Foreskin keratinocyte (primary cell): ENCODE measurements at places on chromosomes 13 and 19. TPM values are rescaled to one million over a fixed set of nuclear protein-coding genes. Genes with fewer than 3 reads are reported as not detected.

Gene APOC4
- not detected in 2 replicates for total RNA-seq

Gene ZFP36
- total RNA-seq: 35.0 and 38.1 TPM in 2 replicates

Gene ZNF681
- 1.4 and 1.7 TPM in 2 replicates for total RNA-seq

Gene NUP62
- 62.0 and 62.1 TPM in 2 replicates for total RNA-seq

Gene PALM
- 0.04 and 0.10 TPM in 2 replicates for total RNA-seq

Gene RYR1
- total RNA-seq: 0.56 and 0.78 TPM in 2 replicates

Gene SHANK1
- total RNA-seq: 0.21 and 0.37 TPM in 2 replicates

Gene VSTM1
- total RNA-seq: not detected in 2 replicates

Gene SACS
- total RNA-seq: 27.8 and 30.2 TPM in 2 replicates

Gene ZNF69
- total RNA-seq: 1.3 TPM in 2 replicates

Gene ZNF14
- total RNA-seq: 3.0 and 3.1 TPM in 2 replicates

Gene HOMER3
- 142 and 160 TPM in 2 replicates for total RNA-seq

Gene TM9SF2
- total RNA-seq: 96.6 and 121 TPM in 2 replicates

Gene OXGR1
- not detected in 2 replicates for total RNA-seq

Gene IGSF23
- not detected in 2 replicates for total RNA-seq

Gene LNX2
- 17.6 and 19.4 TPM in 2 replicates for total RNA-seq

Gene SGCG
- not detected in 2 replicates for total RNA-seq

Gene NAT14
- 20.7 and 22.4 TPM in 2 replicates for total RNA-seq

Gene PLIN4
- total RNA-seq: 0.65 and 0.71 TPM in 2 replicates

Gene ATP1A3
- 0.14 TPM in 1 of 2 replicates, not detected in the other for total RNA-seq

Gene TMEM86B
- total RNA-seq: 1.2 and 1.7 TPM in 2 replicates

Gene STXBP2
- 43.0 TPM in 2 replicates for total RNA-seq

Gene CEACAM8
- not detected in 2 replicates for total RNA-seq

Gene SPTBN4
- total RNA-seq: 0.56 and 0.92 TPM in 2 replicates

Gene SCGB2B2
- 0.14 TPM in 1 of 2 replicates, not detected in the other for total RNA-seq

Gene LGALS14
- total RNA-seq: not detected in 2 replicates

Gene RFPL4AL1
- not detected in 2 replicates for total RNA-seq

Gene IL12RB1
- 0.07 and 0.14 TPM in 2 replicates for total RNA-seq

Gene PRR20B
- not detected in 2 replicates for total RNA-seq

Gene CCDC159
- 5.4 and 6.3 TPM in 2 replicates for total RNA-seq

Gene ZNF230
- 2.3 TPM in 2 replicates for total RNA-seq

Gene OPA3
- total RNA-seq: 9.4 and 11.4 TPM in 2 replicates

Gene GSX1
- total RNA-seq: not detected in 2 replicates

Gene ZNF135
- 1.4 and 1.9 TPM in 2 replicates for total RNA-seq

Gene LRRC25
- not detected in 2 replicates for total RNA-seq

Gene TEX29
- total RNA-seq: not detected in 2 replicates

Gene TMPRSS9
- not detected in 2 replicates for total RNA-seq

Gene CRLF1
- 0.37 and 0.60 TPM in 2 replicates for total RNA-seq

Gene CIC
- total RNA-seq: 37.4 and 40.7 TPM in 2 replicates

Gene CYP4F8
- total RNA-seq: not detected in 2 replicates

Gene PRODH2
- not detected in 2 replicates for total RNA-seq

Gene CGB2
- not detected in 2 replicates for total RNA-seq

Gene C1QTNF9
- not detected in 2 replicates for total RNA-seq

Gene PTGIR
- not detected in 2 replicates for total RNA-seq

Gene CALM3
- total RNA-seq: 172 and 205 TPM in 2 replicates

Gene DNAJB1
- total RNA-seq: 184 and 196 TPM in 2 replicates

Gene ZNF773
- total RNA-seq: 6.8 and 7.6 TPM in 2 replicates

Gene DKKL1
- total RNA-seq: 0.25 and 0.31 TPM in 2 replicates

Gene ZNF701
- 7.2 and 8.7 TPM in 2 replicates for total RNA-seq

Gene AMER2
- total RNA-seq: not detected in 2 replicates

Gene KANK3
- 0.34 and 0.35 TPM in 2 replicates for total RNA-seq
